Esophagus mucosa (tissue), 1 donor: ENCODE measurements at places on chromosomes 1 and 21.

- peak; percentile 21 for ATAC-seq
Measured at GRCh38 chr1:166836733-166837132, 2.5 kb upstream of the POGK start.

- peak; percentile 37 for ATAC-seq
Measured at GRCh38 chr1:32180186-32181060, 948 bp downstream of the TXLNA start.

- peak; percentile 13 for ATAC-seq
Measured at GRCh38 chr1:26274801-26275425, 5.0 kb upstream of the SH3BGRL3 start.

- ATAC-seq, result no peak
Measured at GRCh38 chr1:234734412-234734835, 124.4 kb upstream of the IRF2BP2 start.

GRCh38 chr1:24149866-24150233 lies 6.9 kb upstream of the IL22RA1 start:
- ATAC-seq, result peak; percentile 89

DNA sequence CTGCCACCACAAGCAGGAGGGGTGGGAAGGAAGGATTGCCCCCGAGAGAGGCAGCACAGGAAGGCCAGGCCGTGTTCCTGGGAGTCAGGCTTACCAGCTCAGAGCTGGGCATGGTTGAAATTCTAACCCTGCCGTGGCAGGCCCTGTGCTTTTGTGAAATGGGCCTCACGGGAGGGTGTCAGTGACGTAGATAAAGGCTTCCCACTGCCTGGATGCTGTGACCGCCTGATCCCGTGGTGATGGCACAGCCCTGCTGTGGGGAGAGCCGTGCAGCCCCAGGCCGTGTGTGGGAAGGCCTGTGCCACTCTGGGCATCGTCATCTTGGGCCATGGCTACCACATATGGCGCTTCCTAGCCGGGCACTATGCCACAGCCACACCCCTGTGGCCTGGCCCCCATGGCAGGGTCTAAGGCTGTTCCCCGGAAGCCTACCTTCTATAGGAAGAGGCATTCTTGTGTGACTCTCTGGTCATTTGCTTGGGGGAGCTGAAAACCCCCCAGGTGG lies 161.3 kb downstream of the PCBP3 start:
- ATAC-seq, result no peak

DNA sequence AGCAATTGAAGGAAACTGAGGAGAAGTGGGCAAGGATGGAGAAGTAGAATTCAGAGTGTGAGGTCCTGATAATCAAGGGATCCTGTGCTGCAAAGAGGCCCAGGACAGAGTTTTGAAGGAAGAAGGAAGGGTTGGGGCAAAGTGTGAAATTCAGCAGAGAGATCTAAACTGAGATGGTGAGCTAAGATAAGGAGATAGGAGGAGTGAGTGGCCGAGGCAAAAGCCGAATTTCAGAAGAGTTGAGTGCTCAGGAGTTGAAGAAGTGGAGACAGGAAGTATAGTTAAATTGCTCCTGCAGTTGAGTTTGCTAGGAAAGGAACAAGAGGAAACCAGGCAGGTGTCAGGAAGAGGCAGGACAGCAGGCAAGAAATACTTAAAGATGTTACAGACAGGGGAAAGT lies 16.4 kb upstream of the MAPKAPK2 start:
- no peak for ATAC-seq

DNA sequence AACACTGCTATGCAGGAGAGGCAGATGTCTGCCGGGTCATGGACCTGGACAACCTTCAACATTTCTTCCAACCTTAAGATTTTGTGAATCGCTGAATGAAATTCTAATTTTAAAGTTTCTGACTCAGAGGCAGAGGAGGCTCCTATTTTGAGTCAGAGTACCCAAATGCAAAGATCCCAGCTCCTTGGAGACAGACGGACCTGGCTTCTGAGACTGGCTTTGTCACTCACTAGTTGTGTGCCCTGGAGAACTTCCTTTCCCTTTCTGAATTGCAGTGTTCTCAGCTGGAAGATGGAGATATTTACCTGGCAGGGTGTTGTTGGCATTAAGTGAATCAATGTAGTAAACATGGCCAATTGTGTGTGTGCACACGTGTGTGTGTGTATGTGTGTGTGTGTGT lies 51.9 kb downstream of the IER5 start:
- no peak for ATAC-seq

DNA sequence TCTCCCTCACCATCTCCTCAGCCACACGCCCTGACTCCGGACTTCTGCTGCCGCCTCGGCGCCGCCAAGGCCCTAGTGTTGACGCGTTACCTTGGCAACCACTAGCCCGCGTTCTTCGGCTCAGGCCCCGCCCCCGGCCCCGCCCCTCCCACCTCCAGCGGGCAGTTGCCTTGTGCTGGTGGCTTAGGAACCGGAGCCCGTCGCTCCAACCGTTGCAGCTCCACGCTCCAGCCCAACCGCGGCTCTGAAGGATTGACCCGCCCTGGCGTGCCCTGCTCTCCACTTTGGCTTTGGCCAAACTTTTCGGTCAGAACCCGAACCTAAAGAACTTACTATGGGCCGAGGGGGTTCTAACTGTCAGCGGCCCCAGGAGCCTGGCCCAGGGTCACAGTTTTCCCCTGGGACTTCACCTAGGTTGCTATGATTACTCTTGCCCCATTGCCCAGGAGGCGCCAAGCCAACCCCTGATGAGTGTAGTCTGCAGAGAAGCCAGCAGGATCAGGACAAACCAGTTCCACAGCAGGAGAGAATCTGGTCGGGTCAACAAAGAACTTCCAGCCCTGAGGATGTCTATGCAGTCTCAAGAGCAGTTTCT lies at the start of gene CFAP45:
TSS of gene CFAP45 (minus strand) at position 80 of the 595 bp plus-strand sequence. CDS start at position 13, 67 bp downstream.
- peak; percentile 97 for ATAC-seq

GRCh38 chr1:100995198-100995988 lies 30.2 kb downstream of the DPH5 start:
- ATAC-seq, result no peak

- ATAC-seq, result no peak
Measured at GRCh38 chr1:206557636-206558473, 50.5 kb downstream of the RASSF5 start.

GRCh38 chr1:18629659-18630510 lies 761 bp upstream of the PAX7 start:
- no peak for ATAC-seq

DNA sequence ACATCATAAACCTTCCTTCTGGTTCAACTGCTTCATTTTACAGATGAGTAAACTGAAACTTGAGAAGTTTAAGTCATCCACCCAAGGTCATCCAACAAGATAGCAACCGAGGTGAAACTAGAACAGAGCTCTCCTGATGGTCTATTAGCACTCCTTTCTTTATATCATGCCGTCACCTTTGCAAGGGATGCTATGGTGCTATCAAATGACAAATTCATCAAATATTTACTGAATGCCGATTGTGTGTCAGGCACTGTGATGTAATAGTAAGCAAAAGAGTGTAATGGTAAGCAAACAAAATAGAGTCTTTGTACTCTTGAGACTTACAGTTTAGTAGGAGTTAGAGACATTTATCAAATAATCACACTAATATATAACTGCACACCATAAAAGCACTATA lies 14.0 kb upstream of the SGIP1 start:
- no peak for ATAC-seq
